Activated T-helper 2 cell treated with anti-CD3 and anti-CD28 coated beads, Interferon-gamma antibody, Interleukin-2, Interleukin-4, amounts not matched to agents 10 μg/mL and 5 μg/mL and 100 μg/mL, durations not matched to agents 14 hours and 24 hours and 36 hours (primary cell): ENCODE measurements at places on chromosomes 13 and 19.

DNA sequence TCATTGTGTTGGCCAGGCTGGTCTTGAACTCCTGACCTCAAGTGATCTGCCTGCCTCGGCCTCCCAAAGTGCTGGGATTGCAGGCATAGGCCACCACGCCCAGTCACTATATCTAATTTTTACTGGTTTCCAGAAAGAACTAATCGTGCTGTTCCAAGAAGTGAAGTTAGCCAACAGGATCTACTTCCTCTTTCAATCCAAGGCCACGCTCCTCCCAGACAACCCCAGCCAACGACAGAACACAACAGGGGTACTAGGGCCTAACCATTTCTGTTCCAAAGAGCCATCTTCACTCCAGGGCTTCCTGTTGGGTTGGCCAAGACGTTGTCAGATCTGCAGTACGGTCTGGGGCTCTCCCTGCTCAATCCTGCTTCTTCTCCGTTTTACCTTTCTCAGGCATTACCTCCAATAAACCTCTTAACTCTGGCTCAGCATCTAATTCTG is 7.0 kb upstream of the LSM14A start:
- DNase-seq = no peak

DNA sequence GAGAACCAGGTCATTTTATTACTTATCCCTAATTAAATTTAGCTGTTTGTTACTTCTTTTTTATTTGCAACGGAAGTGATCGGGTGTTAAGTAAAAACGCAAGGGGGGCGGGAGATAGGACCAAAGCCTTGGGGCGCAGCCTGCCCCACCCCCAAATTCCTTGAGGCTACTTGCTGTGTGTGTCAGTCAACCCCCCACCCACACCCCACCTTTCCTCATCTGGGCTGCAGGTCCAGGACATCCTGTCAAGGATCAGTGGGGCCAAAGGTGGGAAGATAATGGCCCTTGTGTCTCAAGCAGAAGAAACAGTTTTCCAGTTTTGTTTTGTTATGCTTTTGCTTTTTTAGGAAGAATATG is 1.2 kb upstream of the FOXO1 start:
- DNase-seq = no peak

- DNase-seq = no peak
Measured at GRCh38 chr13:69524459-69525150, 583.0 kb upstream of the ATXN8OS start.

GRCh38 chr13:86085890-86086289 is 286.7 kb upstream of the SLITRK6 start:
- DNase-seq = no peak

- DNase-seq = no peak
Measured at GRCh38 chr13:52711286-52711685, 28.3 kb downstream of the CNMD start.

- peak; percentile 36 for DNase-seq
Measured at GRCh38 chr13:98998831-98999638, 21.2 kb upstream of the DOCK9 start.

DNA sequence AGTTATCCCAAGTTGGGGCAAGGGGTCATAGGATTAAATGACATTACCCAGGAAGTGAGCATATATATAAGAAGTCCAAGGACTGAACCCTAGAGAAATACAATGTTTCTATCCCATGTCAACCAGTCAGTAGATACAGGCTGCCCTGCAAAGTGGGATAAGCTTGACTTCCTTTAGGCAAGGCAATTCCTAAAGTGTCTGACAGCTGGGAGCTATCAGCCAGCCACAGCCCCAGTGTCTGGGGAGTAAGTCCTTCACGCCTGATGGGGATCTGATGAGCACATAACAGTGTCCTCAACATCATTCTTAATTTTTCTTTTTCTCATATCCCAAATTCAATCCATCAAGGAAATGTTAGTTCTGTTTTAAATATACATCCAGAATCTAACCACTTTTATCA is 54.1 kb downstream of the DNAJC15 start:
- DNase-seq = no peak

DNA sequence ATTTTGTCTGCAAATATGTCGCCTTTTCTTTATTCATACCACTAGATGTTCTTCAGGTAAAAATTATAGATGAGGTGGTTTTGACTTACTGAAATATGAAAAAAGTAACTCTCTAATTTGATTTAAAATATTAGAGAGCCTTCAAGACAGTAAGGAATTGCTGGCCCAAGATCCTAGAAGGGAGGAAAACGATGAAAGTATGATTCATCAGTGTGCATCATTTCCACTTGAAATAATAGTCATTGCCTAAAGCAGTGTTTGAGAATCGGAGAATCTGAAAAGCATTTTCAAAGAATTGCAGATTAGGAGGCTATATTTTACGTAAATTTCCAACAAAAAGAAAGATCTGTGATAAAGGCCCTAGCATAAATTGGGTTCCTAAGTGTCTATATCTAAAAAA is 1707.9 kb upstream of the PRR20A start:
- DNase-seq = no peak

DNA sequence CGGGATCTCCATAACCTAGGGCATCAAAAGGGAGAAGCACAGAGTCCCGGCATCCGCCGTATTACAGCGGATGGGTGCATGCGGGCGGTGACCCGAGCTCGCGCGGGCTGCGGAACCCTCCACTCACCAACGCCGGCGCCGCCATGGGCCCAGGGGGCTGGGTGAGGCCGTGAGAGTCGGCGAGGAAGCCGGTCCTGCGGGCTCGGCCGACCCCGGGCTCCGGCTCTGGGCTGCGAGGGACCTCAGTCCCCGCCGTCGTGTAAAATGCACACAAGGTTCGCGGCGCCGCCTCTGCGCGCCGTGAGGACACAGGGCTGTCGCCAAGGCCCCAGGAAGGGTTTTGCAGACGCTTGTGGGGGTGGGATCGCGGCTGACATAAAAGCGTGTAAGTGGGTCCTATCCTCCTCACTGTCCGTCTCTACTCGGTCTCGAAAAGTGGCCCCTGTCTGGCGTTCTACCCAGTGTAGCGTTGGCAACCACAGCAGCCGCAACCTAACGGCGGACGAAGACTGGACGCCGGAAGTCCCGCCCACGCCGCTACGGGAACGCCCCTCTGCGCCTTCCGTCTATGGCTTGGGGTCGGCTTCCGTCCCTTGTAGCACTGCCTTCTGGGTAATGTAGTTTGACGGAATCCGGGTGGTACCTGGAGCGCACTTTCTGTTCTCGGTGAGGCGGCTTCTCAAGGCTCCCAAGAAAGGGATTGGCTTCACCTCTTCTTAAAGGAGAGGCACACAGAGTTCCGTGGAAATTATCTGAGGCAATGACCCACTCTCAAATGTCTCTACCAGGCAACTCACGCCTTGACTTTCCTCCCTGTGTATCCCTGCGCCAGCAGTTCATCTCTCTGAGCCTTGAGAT is at the start of gene ZNF599:
TSS of gene ZNF599 (minus strand) at position 519 of the 858 bp plus-strand sequence. CDS start at position 145, 374 bp downstream.
- DNase-seq = peak; percentile 86

DNA sequence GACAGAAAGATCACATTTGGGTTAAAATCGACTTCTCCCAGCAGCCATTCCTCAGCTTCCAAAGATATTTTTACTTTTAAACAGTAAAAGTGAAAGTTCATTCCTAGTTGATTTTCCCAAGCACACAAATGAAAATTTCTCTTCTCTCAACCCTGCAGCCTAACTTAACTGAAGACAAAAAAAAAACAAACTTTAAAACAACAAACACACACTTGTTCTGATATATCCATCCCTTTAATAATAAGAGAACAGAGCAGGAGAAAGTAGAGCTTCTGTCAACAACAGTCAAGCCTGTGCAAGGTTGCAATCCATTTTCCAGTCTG is 72.9 kb downstream of the STK24 start:
- DNase-seq = no peak

- DNase-seq = no peak
Measured at GRCh38 chr19:5153601-5154128, 184.8 kb downstream of the KDM4B start.

DNA sequence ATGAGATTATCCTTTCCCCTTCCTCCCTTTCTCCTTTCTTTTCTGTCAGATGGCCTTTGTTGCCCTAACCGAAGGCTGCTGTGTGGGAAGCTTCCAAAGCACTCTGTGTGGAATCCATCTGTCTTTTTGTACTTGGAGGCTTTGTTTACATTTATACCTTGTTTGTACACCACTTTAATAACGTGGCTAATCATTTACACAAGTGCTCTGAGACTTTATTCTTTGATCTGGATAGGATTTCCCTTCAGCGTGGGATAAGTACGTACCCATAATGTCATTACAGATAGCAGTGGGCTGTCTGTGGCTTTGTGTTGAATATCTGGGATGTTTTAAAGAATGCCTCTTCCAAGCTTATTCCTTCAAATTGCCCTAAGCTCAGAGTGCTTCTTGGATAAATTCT is 684.7 kb upstream of the SLITRK5 start:
- DNase-seq = no peak

DNA sequence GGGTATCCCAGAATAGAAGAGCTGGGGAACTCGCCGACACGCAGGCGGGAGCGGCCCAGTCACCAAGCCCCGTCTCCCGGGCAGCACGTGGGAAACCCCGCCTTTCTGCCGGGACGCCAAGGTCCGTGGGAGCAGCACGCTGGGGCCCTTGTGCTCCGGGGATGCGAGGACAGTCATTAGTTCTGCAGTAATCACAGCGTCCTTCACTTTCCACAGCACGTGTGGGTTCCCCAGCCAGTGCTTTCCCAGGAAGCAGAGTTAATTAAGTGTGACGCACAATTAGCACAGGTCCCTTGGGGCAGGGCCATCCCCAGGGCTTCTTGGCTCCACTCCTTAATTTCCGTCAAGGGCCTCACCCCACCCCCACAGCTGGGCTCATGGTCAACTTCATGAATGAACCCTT is 64.3 kb upstream of the C13orf46 start:
- no peak for DNase-seq

DNA sequence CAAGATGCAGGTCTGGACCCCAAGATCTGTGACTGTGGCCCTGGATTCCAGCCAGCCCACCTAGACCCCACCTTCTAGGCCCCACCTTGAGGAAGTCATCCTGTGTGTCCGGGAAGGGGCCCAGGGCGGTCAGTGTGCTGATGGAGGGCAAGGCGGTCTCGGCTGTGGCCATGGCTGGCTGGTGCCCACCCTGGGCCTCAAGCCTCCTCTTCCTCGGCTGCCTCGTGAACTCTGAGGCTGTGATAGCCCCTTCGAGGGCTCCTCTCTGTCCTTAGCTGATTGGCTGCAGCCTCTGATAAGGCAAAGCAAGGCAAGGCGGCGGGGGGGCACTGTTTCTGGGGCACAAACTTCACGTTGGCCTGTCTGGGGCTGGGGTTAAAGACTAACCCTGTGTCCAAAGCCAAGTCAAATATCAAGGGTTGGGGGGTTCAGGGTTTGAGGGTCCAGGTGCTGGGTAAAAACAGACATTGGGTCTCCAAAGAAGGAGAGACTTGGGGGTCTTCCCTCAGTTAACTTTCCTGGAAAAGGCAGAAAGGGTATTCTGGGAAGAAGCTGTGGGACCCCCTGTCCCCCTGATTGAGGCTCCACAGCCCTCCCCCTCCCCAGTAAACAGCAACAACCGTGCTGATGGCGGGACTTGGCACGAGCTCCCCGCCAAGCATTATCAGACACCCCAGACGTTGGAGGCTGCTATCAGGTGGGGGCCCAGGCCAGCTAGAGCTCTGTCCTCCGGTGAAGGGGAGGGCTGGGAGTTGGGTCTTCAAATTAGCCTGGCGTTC is at the start of gene KLF1:
TSS of gene KLF1 (minus strand) at position 233 of the 779 bp plus-strand sequence. CDS start at position 172, 61 bp downstream.
- DNase-seq = no peak

DNA sequence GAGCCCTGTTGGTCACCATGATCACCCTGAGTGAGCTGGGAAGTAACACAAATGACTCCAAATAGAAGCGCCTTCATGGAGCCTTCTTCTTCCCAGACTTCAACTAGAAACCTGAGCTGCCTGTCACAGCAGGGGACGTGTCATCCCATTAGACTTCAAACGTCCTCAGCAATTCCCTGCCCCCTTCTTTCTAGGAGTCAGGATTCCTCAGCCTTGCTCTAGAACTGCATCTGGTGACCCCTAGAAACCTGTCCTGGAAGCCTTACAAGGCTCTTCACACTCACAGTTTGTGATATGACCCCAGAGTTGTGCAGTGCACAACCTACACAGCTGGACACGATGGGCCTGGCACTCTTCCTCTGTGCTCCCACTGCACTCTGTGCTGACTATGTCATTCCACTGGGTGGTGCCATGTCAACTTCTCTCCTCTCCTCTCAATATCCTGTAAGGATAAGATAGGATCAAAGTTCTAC is 23.6 kb upstream of the TTYH1 start:
- no peak for DNase-seq

DNA sequence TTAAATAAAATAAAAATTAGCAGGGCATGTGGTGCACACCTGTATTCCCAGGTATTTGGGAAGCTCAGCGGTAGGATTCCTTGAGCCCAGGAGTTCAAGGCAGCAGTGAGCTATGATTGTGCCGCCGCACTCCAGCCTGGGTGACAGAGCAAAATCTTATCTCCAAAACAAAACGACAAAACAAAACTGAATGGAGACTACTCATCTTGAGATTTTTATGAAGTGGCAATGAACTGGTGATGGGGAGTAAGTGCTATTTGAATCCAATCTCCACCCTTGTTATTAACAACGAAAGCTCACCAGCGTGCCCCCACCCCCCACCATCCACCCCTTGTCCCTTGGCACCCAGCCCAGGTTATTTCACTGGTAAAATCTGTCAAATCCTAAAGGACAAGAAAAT is 45.2 kb upstream of the URI1 start:
- no peak for DNase-seq

- no peak for DNase-seq
Measured at GRCh38 chr19:17306285-17306714, 628 bp downstream of the MRPL34 start.

DNA sequence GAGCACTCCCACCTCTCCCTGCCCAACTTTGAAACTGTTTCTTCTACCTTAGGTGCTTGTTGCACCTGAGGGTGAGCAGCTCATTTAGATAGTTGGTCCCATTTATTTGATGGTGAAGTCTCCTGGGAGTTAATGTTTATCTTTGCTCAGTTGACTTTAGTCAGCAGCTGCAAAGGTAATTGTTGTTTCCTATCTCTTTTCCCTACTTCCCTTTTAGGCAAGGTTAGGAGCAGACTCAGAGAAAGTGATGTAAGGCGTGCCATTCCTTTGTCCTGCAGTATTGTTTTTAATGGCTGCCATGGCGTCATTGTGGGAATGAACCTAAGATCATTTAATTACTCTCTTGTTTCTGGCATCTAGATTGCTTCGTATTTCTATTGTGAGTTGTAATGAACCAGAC is 11.6 kb downstream of the AKAP11 start:
- DNase-seq = no peak
